ENCODE measurements at places on chromosomes 2 and 18. TPM values are rescaled to one million over a fixed set of nuclear protein-coding genes. Genes with fewer than 3 reads are reported as not detected.

Gene PCARE
- total RNA-seq = not detected

Gene CDH20
- not detected for total RNA-seq

Gene TMEM182
- 0.95 TPM for total RNA-seq

Gene B4GALT6
- 24.2 TPM for total RNA-seq

Gene SUMO1
- 102 TPM for total RNA-seq

Gene GCG
- total RNA-seq = not detected

Gene C2orf72
- 0.11 TPM for total RNA-seq

Gene COL3A1
- 1.3 TPM for total RNA-seq

Gene TUBA4B
- not detected for total RNA-seq

Gene ANKRD30BL
- not detected for total RNA-seq

Gene CD226
- total RNA-seq = 0.20 TPM

Gene SP5
- not detected for total RNA-seq

Gene SKOR2
- total RNA-seq = not detected

Gene GTF2A1L
- total RNA-seq = not detected

Gene IL1F10
- total RNA-seq = not detected

Gene KCNS3
- 2.4 TPM for total RNA-seq

Gene DOCK10
- 23.0 TPM for total RNA-seq

Gene HTR2B
- 0.55 TPM for total RNA-seq

Gene EVA1A
- total RNA-seq = 59.7 TPM

Gene CYP1B1
- total RNA-seq = not detected

Gene AKAIN1
- not detected for total RNA-seq

Gene TWIST2
- 1.2 TPM for total RNA-seq

Gene ZNF521
- 166 TPM for total RNA-seq

Gene REG3A
- total RNA-seq = not detected

Gene LAPTM4A
- total RNA-seq = 154 TPM

Gene ZNF396
- 0.72 TPM for total RNA-seq

Gene GALNT5
- not detected for total RNA-seq

Gene MC5R
- total RNA-seq = not detected

Gene UGT1A10
- not detected for total RNA-seq

Gene CYP26B1
- 1.1 TPM for total RNA-seq

Data from endothelial cell of umbilical vein (primary cell).